Caudate nucleus (tissue), 63 donors: ENCODE measurements at places on chromosomes 13 and 19.

DNA sequence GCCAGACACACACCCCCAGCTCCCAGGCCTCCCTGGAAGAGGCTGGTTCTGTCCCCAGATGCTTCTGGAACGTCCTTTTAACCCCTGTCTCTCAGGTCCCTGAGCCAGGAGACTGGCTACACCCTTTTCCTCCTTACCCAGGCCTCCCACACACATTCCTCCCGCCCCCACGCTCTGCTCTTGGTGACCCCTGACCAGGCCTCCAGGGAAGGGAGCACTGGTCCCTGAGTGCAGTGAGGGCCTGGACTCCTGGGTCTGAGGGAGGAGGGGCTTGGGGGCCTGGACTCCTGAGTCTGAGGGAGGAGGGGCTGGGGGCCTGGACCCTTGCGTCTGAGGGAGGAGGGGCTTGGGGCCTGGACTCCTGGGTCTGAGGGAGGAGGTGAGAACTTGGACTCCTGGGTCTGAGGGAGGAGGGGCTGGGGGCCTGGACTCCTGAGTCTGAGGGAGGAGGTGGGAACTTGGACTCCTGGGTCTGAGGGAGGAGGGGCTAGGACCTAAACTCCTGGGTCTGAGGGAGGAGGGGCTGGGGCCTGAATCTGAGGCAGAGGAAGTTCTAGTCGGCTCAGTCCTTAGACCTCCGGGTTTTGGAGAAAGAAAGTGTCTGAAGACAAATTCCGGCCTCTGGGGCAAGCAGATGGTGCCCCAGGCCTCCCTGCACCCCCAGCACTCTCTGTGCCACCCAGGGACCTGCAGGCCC, 527 bp downstream of the KLK6 start:
- DNase-seq = no peak

DNA sequence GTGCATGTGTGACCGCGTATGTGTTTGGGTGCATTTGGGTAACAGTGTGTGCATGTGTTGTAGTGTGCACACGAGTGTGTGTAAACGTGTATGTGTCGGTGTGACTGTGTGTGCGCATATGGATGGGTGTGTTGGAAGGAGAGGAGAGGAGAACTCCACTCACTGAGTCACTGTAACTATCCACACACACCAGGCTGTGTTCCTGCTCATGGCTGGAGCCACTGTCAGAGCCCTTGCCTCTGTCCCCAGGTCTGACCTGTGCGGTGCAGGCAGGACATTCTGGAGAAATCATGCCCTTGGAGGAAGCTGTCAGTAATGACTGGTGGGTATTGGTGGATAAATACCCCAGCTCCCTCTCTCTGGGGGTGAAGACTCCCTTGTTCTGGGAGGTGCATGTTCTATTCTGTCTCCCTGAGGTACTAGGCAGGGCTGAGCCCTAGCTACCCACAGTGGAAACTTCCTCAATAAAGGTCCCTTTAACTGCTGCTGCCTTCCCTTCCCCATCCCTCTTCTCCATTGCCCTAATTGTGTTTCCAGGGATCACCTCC, 48.4 kb downstream of the CYP4F22 start:
- no peak for DNase-seq

DNA sequence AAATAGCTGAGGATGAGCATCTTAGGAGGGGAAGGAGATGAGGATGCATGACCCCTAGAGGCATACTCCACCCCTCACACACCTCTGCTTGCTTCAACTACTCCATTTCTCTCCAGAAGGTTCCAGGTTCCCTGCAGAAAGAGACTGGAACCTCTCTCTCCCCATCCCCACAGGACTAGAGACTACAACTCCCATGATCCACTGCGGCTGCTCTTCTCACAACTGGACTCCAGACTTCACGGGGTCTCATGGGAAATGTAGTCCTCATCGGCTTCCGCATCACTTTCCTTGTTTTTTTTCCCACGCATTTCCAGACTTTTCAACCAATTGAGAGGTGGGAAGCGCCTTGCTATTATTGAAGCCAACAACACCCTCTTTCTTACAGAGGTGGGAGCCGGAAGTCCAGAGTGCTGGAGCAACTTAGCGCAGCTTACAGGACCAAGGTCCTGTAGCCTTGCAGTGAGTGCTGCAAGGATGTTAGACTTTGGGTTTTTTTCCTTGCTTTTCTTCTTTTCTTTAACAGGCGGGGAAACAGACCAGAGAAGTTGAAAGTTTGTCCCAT, 13.9 kb upstream of the CACNG6 start:
- peak; percentile 59 for DNase-seq

DNA sequence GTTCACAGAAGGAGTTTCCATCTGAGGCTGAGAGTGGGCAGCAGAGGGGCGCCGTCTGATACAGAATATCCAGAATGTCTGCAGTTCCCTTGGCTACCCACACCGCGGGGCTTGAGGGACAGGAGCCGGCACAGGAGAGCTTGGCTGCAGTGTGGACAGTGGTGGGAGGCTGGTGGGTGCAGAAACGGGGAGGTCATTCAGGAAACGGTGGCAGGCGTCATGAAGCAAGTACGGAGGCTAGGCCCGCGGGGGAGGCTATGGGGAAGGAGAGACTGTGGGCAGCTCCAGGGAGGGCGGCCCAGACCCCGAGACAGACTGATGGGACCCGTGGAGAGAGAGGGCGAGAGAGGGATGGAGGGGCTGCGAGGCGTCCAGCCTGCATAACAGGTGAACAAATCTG, 55.2 kb upstream of the UQCRFS1 start:
- no peak for DNase-seq
